Activated naive CD8-positive, alpha-beta T cell treated with anti-CD3 and anti-CD28 coated beads for 36 hours (primary cell): ENCODE measurements at places on chromosomes 5 and 9.

DNA sequence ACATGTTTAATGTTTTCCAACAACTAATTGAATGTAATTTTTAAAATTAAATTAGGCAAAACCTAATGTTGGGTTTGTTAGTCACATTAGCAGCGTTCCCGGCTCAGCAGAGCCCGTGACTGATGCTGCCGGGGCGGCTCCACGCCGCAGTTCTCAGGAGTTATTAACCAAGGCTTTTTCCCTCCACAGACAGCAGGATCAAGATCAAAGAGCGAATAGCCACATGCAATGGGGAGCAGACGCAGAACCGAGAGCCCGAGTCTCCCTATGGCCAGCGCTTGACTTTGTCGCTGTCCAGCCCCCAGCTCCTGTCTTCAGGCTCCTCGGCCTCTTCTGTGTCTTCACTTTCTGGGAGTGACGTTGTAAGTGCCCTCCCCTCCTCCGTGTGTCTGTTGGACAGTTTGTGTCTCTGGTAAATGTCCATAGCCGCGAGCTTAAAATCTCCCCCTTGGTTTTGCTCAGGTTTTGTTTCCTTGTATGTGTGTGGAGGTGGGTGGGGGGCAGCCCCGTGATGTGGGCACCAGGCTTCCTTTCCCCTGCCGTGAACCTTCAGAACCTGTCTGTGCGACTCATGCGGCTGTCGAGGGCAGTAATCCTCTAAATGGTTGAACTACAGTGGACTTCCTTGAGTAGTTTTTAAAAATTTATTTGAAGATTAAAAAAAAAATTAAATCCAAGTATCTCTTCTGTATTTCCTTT is 37.1 kb downstream of the TENT4A start:
- no peak for DNase-seq

- no peak for DNase-seq
Observed at GRCh38 chr9:113139225-113139829, 11.5 kb upstream of the SLC31A2 start.

- DNase-seq = peak; percentile 56
Observed at GRCh38 chr5:54868511-54869483, 116.6 kb downstream of the ESM1 start.

GRCh38 chr9:19471737-19472648 is 63.2 kb downstream of the ACER2 start:
- peak; percentile 68 for DNase-seq

- no peak for DNase-seq
Observed at GRCh38 chr5:38636626-38637025, 80.2 kb upstream of the LIFR start.

DNA sequence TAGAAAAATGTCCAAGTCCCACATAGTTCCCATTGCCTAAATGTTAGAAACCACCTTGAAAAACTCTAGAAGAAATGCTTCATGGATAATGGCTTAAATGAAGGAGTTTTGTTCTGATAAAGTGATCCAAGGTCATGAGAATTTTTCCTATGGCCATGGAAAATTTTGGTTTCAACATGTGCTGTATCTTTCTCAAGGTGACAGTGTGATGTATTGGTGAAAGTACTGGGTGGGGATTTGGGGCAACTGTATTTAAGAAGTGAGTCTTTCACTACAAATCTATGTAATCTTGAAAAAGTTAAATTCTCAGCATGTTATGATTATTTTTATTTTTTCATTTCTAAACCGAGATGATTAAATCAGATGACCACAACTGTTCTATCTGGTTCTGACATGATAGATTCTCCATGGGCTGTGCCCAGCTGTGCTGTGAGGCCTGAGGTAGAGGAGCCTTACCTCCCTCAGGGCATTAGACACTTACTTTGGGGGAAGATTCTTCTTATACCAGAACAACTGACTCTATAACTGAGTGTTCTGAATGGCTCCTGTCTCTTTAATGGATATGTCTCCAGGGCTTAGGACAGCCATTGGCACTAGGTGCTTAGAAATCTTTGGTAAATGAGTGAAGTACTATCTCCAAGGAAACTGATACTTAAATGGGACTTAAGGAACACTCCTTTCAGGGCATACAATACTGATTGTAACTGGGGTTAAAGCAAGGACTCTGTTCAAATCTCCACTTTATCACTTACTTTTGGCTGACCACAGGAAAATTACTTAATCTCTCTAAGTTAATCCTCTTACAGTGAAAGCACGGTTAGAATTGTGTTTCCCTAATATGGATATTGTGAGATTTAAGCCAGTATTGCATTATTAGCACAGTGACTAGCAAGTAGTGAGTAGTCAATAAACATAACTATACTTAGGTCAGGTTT is 397.4 kb upstream of the MEF2C start:
- no peak for DNase-seq

GRCh38 chr5:79963261-79964061 is 27.6 kb downstream of the MTX3 start:
- DNase-seq = no peak

- DNase-seq = no peak
Observed at GRCh38 chr9:32483343-32483742, 42.7 kb downstream of the RIGI start.

- DNase-seq = no peak
Observed at GRCh38 chr5:112344540-112344939, 74.5 kb downstream of the EPB41L4A start.

- DNase-seq = no peak
Observed at GRCh38 chr9:35180801-35181200, 19.0 kb downstream of the UNC13B start.

DNA sequence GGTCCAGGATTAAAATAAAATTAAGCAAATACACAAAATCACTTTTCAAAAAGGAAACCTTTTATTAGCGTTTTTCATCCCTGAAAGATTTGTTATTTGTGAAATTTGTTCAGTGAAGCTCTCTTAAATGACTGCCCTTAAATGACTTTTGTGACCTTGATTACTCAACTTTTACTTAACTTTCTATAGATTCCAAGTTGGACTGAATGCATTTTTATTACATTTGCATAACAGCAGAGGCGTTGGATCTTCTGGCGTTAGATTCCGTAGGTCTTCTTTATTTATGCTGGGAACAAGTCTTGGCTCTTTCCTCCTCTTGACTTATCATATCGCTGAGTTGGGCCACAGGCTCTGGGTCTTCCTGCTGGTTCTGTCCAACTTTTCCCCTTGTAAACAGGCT is 78.4 kb downstream of the APBA1 start:
- DNase-seq = no peak

- no peak for DNase-seq
Observed at GRCh38 chr5:124742983-124743601, 3.3 kb downstream of the ZNF608 start.

- peak; percentile 75 for DNase-seq
Observed at GRCh38 chr5:115601701-115602590, at the start of gene TICAM2. TICAM2 (minus strand) TSS chr5:115602479; CDS start chr5:115581256, 21,223 bp downstream.

DNA sequence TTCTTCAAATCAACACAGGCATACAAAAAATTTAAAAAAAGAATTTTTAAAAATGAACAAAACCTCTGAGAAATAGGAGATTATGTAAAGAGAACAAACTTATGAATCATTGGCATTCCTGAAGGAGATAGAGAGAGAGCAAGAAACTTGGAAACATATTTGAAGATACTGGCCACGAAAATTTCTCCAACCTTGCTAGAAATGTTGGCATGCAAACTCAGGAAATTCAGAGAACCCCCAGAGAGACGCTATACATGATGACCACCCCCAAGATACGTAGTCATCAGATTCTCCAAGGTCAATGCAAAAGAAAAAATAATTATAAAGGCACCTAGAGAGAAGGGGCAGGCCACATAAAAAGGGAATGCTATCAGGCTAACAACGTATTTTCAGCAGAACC is 472.5 kb downstream of the MTRR start:
- no peak for DNase-seq

GRCh38 chr9:5893134-5893505 is 2.4 kb downstream of the MLANA start:
- DNase-seq = no peak

- no peak for DNase-seq
Observed at GRCh38 chr5:157947156-157947555, 88.2 kb upstream of the CLINT1 start.

DNA sequence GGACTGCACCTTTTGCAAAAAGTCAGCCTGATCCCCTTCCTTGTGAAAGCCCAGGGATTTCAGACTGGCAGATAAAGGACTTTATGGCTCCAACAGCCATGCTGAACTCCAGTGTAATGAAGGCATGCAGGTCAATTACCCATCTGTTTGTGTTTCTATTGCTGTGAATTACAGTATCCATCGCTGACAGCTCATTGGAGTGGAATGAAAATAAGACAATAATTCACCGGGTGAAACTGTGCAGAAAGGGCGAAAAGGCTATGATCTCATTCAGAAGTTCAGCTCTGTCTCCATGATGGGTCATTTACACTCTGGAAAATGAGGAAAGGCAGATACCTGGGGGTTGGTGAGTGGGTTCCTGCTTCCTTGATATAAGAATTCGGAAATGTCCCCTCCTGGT is 148.0 kb downstream of the BRINP1 start:
- DNase-seq = no peak
